Amygdala (tissue), 56 donors: ENCODE measurements at places on chromosomes 2 and 18.

DNA sequence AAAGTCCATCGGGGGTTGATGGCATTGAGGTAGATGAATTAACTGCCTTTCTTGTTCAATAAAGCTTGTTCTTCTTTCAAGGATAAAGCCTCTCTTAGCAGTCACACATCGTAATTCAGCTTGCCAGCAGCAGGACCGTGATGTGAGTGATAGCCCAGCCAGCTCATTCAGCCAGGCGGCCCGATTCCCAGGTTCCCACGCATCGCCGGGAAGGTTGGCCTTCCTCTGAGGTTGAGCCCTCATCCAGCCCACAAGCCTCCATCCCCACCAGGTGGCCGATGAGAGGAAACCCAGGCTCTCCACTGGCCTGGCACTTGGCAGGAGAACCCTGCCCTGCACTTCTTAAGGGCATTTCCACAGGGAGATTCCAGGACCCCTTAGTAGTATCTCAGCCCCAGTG is 4.7 kb downstream of the AGAP1 start:
- no peak for DNase-seq

GRCh38 chr18:9404565-9405060 is 70.0 kb downstream of the TWSG1 start:
- no peak for DNase-seq

GRCh38 chr2:63553049-63553448 is 35.2 kb downstream of the WDPCP start:
- no peak for DNase-seq

- no peak for DNase-seq
These were observed 116.3 kb upstream of the SPRED2 start for GRCh38 chr2:65548576-65549256.

DNA sequence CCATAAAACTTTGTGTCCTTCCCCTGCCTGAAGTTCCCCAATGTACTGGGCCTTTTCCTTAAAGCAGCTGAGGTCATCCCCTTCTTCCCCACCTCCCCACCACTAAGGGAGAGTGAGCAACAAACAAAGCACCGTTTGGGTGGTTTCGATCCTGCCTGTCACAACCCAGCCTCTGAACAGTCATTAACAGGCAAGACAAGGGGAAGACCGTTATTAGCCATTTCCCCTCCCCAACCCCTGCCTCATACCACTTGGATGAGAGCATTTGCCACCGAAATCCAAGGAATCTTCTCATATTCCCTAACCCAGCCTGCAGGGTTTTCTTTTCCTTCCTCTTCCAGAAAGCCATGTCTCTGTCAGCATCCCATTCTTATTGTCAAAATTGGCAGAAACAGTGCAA is 65.6 kb downstream of the STRADB start:
- no peak for DNase-seq

- peak; percentile 13 for DNase-seq
These were observed 92.7 kb downstream of the MRO start for GRCh38 chr18:50726960-50727589.

DNA sequence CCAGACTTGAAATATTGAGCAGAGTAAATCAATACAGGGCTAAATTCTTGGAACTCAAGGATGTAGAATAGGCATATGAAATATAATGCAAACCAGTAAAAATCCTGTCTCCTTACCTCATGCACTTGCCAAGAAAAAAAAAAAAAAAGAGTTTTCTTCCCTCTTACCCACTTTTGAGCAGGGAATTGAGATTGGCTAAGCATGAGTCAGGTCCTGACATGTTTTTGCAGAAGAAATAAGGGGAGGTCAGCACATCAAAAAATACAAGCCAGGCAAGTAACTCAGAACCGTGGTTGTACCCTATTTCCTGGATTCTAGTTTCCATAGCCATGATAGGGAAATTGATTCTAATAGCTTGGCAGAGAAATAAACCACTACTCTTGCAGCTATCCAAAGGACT is 1526.7 kb downstream of the LRP1B start:
- no peak for DNase-seq
